Stimulated activated CD4-positive, alpha-beta T cell treated with anti-CD3 and anti-CD28 coated beads, Interleukin-4, amount 100 ng/mL, for 4 hours (primary cell): ENCODE measurements at places on chromosomes 2 and 18.
A peak's percentile ranks its signal among the peaks of the same experiment; 100 is the strongest.

DNA sequence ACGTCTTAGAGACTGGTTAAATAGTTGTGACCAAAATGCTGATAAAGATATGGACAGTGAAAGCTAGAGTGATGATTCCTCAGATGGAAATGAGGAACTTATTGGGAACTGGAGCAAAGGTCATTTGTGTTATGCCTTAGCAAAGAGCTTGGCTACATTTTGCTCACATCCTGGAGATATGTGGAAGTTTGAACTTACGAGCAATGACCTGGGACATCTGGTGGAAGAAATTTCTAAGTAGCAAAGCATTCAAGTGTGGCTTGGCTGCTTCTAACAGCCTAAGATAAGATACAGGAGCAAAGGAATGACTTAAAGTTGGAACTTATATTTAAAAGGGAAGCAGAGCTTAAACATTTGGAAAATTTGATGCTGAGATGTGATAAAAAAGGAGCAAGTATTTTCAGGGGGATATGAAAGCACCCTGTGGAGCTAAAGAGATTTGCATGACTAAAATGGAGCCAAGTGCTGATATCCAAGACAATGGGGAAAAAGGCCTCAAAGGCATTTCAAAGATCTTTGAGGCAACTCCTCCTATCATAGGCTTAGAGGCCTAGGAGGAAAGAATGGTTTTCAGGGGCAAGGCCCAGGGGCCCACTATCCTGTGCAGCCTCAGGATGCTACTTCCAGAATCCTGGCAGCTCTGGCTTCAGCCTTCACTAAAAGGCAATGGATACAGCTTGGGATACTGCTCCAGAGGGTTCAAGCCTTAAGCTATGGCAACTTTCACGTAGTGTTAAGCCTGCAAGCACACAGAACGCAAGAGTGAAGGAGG is 124.1 kb upstream of the KLHL14 start:
- no peak for DNase-seq

- no peak for DNase-seq
Measured at GRCh38 chr2:100302585-100302892, 19.8 kb downstream of the LONRF2 start.

DNA sequence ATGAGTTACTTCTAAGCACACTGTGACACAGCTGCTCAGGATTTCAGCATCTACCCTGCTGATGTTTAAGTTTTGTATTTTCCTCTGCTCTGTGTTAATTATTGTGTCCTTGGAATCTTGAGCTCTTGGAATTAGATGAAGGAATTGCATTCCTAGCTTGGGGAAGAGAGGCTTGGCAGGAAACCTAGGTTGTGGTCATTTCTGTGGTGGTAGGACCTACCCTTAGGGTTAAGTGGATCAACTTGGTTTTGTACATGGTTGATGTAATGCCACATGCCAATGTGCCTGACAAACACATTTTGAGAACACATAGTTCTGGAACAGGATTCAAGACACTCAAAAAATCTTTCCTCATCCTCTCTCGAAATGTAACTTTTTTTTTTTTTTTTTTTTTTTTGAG is 264.5 kb upstream of the MEX3C start:
- DNase-seq = no peak

- peak; percentile 78 for DNase-seq
Measured at GRCh38 chr2:109613922-109614714, at the start of the genes SEPTIN10 and SOWAHC. TSS of gene SEPTIN10 (minus strand) at chr2:109613966. CDS start at chr2:109613827, 139 bp downstream. TSS of gene SOWAHC (plus strand) at chr2:109614364. CDS start at chr2:109614490, 126 bp downstream.

DNA sequence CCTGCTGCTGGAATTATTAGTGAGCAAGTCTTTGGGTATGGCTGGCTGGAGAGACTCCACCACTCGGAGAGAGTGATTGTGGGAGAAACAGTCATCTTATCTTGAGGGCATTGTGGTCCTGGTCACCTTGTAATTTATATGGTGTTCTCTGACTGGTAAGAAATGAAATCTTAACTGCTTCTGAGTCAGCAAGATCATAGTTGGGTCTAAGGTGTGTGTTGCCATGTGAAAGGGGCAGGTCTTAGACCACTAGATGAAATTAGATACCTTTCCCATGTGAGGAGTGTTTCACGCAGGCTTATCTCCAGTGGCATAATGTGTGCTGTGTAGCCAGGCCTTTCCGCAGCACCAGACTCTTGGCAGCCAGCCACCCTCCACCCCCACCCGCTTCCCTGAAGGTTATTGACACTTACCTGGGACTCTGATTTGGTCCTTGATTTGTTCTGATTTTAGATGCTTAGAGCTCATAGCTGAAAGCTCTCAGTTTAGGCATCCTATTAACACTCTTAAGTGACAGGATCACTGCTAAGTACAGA is 7.7 kb downstream of the MAPRE3 start:
- DNase-seq = no peak

- DNase-seq = no peak
Measured at GRCh38 chr2:127607399-127607908, 38.5 kb upstream of the GPR17 start.

GRCh38 chr18:74797577-74798151 is 200.0 kb downstream of the ZNF407 start:
- no peak for DNase-seq

DNA sequence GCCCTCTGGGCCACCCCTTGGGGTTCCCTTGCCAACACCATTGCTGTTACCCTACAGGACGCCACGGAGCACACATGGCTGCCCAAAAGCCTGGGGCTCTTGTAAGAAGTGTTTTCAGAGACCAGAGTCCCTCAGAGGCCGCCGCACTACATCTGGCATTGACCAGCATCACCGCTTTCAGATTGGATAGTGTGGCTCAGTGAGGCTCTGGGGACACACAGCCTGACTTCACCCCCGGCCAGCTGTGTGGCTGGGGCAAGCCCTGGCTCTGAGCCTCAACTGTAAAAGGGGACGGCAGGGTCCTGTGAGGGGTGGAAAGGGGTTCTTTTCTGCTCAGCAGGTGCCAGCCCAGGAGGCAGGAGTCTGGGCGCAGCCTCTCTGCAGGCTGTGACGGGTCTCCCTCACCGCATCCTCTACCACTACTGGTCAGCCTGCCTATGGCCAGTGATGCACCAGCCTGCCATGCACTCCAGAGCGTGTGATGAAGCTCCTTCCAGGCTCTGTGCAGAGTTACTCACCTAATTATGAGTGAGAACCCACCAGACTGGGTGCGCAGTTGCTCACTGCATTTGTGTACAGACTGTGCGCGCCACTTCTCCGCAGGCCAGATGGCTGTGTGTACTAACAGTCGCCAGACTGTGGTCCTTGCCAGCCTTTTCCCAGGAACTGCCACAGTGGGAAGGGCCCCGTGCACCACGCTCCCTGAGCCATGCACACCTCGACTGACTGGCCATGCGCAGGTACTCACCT is 10.7 kb upstream of the OTOF start:
- no peak for DNase-seq

DNA sequence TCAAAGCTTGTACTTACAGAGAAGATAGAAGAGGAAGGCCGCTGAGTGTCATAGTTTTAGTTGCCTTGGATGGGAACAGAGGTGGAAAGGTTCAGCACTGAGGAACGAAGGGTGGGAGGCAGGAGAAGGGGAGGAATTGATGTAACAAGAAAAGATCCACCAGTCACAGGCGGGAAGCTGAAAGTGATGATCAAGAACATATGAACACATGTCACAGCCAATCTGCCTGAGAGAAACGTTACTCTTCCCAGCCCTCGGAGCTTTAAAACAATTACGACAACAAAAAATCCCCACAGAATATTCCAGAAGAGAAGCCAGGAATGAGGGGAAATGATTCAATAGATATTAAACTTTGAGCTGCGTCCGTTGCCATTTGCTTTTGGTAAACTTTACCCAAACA is 87.1 kb downstream of the TSHZ1 start:
- DNase-seq = no peak

DNA sequence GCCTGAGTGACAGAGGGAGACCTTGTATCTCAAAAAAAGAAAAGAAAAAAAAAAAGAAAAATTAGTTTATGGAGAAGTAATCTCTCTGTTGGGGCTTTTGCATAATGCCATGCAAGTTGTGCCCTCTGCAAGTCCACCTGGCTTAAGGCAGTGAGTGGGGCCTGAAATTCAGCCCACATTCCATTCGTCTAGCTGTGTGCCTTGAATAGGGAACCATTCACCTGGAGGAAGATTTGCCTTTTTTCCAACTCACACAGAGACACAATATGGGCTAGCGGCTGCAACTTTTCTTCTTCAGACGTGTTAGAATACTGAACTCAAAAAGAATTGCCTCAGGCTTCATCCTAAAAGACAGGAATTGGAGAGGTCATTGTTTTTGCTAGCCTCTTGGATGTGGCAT is 160.0 kb upstream of the STON1 start:
- DNase-seq = no peak

- DNase-seq = no peak
Measured at GRCh38 chr2:47751856-47752414, 31.0 kb upstream of the MSH6 start.

- peak; percentile 42 for DNase-seq
Measured at GRCh38 chr2:68734688-68735525, at the start of gene ARHGAP25. TSS of gene ARHGAP25 (plus strand) at chr2:68734811. CDS start at chr2:68735200, 389 bp downstream.

- DNase-seq = no peak
Measured at GRCh38 chr2:75142081-75142480, 57.2 kb downstream of the TACR1 start.

GRCh38 chr2:124121106-124121505 is 96.0 kb downstream of the CNTNAP5 start:
- DNase-seq = no peak

GRCh38 chr2:70549064-70549710 is 4.4 kb downstream of the TGFA start:
- DNase-seq = no peak

- no peak for DNase-seq
Measured at GRCh38 chr2:65320042-65320725, 92.6 kb downstream of the ACTR2 start.

GRCh38 chr18:64966667-64967066 is 784.1 kb upstream of the CDH7 start:
- DNase-seq = no peak

DNA sequence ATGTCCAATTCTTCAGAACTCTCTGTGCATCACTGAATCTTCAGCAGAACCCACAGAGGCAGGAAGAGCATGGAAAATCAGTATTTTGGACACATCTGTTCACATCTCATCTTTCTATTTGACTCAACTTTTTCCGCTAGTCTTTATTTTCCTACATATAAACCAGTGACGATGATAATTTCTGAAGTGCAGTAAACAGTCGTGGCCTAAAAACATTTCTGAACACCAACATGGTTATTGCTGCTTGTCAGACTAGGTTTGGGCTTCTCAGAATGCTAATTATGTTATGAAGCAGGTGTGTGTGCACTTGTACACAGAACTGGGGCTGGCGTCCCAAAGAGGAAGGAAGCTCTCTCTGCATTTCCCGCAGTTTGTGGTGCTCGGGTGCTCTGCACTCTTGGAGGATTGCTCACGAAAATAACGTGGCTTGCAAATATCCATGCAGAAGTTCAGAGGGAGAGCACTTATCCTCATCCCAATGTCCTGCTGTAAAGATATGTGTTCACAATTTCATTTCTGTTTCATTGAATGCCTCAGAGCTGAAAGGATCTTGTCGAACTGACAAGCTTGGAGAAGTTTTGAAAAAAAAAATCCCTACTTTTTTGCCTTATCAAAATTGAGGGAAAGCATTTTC is 50.8 kb downstream of the EDAR start:
- DNase-seq = no peak

- DNase-seq = no peak
Measured at GRCh38 chr18:11749305-11749704, 60.2 kb downstream of the GNAL start.

- DNase-seq = no peak
Measured at GRCh38 chr2:119180892-119181291, 22.3 kb upstream of the C1QL2 start.

DNA sequence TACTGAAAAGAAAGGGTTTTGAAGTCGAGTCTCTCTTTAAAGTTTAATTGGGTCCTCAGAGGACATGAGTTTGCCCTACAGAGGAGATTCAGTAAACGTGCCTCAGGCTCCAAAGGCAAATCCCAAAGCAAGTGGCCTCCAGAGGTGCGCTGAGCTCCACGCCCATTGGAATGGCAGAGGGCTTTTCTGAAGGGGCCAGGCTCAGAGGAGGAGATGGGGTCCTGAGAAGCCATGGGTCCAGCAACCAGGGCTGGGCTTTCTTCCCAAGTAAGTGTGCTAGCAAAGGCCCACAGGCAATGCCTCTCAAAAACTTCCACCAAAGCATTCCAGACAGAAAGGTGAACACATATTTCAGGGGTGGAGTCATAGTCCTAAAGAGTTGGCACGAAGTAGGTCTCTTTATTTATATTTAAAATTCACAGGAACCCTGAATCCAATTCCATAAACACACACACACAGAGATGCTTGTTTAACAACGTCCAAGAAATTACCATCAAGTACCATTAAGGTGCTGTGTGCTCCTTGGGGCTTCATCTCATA is 93.0 kb upstream of the SH3BP4 start:
- DNase-seq = no peak

- no peak for DNase-seq
Measured at GRCh38 chr2:183390109-183390508, 265.9 kb downstream of the NUP35 start.

- DNase-seq = no peak
Measured at GRCh38 chr2:220544049-220544448, 916.6 kb downstream of the SLC4A3 start.

DNA sequence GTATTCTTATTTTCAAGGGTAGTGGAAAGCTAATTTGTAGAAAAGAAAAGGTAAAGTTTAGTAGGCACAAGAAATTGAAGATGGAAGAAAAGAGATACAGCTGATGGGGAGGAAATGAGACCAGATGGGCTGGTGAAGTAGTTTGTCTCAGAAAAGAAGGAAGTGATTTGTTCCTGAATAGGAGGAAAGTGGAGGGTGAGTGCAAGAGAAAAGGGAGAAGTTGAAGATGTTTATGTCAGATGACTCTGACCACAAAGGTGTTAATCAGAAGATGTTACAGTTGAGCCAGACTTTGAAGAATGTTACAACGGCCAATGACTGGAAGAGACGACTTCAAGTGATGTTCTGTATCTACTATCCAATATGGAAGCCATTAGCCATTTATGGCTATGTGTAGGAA is 21.2 kb downstream of the ZSCAN30 start:
- DNase-seq = no peak

GRCh38 chr2:232527905-232528470 is 2.0 kb downstream of the CHRND start:
- DNase-seq = no peak

DNA sequence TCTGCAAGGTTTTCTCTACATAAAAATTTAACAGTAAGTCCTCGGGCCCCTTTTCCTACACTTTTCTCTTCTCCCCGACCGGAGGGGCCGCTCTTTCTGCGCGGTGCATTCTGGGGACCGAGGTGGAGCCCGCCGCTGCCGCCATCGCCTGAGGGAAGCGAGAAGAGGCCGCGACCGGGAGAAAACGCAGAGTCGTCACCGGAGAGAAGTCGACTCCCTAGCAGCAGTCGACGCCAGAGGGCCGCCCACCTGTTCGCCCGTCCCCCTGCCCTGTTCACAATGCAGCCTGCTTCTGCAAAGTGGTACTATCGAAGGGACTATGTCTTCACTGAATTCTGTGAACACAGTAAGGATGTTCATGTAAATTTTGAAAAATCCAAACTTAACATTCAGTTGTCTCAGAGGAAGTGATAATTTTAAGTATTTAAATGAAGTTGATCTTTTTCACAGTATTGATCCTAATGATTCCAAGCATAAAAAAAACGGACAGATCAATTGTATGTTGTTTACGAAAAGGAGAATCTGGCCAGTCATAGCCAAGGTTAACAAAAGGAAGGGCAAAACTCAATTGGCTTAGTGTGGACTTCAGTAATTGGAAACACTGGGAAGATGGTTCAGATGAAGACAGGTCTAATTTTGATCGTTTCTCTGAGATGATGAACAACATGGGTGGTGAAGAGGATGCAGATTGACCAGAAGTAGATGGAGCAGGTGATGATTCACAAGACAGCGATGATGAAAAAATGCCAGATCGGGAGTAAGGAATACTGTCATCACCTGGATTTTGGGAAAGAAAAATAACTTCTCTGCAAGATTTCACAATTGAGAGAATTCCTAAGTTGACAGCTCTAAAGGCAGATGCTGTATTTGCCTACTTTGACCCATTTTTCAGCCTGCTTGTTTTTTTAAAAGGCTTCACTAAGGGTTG is 55.8 kb downstream of the ASXL2 start:
- DNase-seq = peak; percentile 56
